ENCODE measurements at places on chromosomes 4 and X. TPM values are rescaled to one million over a fixed set of nuclear protein-coding genes. Genes with fewer than 3 reads are reported as not detected.

GRCh38 chr4:9608300-9608699, 164.1 kb downstream of the DEFB131A start:
- DNase-seq, result no peak

DNA sequence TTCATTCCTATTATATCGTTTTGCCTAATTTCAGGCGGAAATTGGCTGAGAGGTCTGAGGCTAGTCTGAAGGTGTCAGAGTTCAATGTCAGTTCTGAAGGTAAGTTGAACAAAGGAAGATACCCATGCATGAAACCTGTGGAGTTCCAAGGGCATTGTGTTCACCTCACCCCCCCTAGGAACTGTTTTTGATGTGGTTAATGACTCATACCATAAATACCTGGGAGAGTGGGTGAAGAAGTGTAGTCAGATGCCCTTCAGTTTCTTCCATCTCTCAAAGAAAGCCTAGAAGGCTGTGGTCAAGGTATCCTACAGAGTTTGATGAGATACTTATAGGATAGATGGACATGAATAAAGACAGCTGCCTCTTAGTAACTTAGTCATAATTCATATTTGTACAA, 2.7 kb downstream of the UTP14A start:
- peak; percentile 35 for DNase-seq

DNA sequence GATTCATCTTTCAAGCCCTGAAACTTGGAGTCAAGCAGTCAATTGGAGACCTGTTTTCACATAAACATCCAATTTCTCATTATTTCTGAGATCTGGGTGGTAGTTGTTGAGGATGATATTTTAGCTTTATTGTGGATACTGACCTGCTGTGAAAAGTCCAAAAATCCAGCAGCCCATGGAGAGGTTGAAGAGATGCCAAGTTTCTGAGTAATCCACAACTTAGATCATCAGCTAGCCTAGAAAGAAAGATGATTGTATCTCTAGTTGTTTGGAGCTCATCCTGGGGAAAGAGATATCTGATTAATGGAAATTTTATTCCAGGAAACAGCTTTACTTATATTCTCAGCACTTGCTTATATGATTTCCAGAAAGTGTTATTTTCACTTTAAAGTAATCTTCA, 48.6 kb upstream of the DCX start:
- peak; percentile 46 for DNase-seq

DNA sequence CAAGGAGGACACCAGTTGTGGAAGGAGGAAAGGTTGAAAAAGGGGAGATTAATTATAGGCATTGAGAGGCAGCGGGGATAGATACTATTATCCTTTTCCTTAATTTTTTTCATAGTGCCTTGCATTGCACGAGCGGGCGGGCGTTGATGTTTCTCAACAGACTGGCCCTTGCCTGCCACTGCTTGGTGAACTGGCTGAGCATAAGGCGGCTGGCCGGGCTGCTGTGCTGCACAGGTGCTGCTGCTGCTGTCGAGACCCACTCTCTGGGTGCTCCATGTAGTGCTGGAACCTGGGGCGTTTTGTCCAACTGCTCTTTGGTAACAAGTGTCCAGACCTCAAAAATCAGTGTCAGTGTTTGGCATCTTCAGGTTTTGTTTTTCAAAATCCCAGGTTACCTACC, 83.3 kb upstream of the PAQR3 start:
- no peak for DNase-seq

GRCh38 chr4:124904723-124905388, 192.3 kb upstream of the ANKRD50 start:
- peak; percentile 60 for DNase-seq

DNA sequence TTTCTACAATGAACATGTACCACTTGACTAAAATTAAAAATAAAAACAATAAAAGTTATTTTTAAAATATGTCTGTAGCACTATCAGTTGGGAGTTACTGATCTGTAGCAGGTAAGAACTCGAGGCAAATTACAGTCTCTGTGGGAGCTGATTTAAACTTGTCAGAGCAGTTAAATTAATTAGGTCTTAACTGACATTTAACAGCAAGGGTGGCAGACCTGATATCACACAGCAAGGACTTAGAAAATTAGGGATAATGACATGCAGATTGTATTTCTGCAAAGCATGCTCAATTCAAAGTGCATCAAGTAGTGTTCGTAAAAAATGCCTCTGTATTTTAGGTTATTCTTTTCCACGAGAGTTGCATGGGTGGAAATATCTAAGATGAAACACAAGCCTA, 208.9 kb downstream of the SPATA18 start:
- no peak for DNase-seq

DNA sequence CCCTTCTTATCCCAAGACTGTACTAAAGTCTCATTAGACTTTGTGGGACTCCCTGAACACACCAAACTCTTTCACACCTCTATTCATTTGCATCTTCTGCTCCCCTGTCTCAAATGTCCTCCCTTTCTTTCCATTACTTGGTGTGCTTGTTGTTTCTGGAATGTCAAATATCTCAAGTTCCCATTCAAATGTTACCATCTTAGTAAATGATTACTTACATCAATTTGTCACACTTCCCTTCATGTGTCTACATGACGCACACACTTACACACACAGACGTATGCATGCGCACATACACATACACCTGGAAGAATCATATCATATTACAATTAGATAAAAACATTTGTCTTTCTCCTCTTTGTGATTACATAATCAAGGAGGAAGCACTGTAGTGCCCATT, 210.8 kb upstream of the TEX13C start:
- DNase-seq, result peak; percentile 67

Gene CLIC2
- 0.52 TPM for total RNA-seq
